CD4-positive, alpha-beta T cell treated with Interleukin-1 beta for 1 hour (primary cell): ENCODE measurements at places on chromosomes 13 and 19.

- DNase-seq = no peak
Measured at GRCh38 chr13:74562381-74562780, 428.2 kb upstream of the KLF12 start.

DNA sequence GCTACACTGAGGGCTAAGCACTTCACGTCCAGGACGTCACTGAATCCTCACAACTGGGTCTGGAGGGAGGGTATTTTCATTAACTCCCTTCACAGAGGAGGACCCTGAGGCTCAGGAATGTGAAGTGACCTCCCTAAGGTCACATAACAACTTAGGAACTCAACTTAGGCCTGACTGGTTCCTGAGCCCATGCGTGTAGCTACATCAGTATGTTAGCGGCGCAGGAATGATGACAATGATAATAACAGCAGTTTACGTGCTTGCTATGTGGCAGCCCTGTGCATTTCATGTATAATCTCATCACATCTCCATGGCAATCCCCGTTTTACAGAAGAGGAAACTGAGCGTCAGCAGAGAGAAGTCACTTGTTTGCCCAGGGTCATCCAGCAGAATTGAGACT, 18.3 kb downstream of the KRTDAP start:
- DNase-seq = no peak

- no peak for DNase-seq
Measured at GRCh38 chr13:110541526-110541920, 20.0 kb downstream of the RAB20 start.

- DNase-seq = no peak
Measured at GRCh38 chr13:37102896-37103295, 2.6 kb downstream of the CSNK1A1L start.

DNA sequence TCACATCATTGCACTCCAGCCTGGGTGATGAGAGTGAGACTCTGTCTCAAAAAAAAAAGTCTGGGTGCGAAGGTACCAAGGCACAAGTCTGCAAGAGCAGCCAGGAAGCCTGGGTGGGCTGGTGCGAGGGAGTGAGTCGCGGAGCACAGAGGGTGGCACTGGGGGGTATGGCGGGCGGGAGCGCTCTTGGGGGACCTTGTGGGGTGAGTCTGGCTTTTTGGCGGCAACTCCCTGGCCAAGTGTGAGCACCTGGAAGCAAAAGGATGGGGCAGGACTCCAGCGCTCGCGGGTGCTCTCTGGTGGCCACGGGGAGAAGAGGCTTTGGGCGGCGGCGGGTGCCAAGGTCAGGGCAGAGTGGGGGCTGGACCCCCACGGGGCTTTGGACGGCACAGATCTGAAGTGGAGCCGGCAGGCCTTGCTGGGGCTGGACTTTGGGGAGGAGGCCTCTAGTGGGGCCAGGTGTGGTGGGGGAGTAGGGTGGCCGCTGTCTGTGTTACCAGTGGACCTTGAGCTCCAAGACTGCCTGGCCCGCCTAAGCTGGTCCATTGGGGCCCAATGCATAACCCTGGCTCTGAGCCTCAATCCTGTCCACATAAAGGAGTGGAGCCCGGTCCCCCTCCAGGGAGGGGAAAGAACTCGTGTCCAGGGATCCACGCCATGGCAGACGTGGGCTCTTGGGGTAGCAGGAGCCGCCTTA, 1.6 kb downstream of the P2RY11 start:
- DNase-seq = peak; percentile 79

GRCh38 chr13:41589434-41589833, 132.1 kb downstream of the RGCC start:
- no peak for DNase-seq

DNA sequence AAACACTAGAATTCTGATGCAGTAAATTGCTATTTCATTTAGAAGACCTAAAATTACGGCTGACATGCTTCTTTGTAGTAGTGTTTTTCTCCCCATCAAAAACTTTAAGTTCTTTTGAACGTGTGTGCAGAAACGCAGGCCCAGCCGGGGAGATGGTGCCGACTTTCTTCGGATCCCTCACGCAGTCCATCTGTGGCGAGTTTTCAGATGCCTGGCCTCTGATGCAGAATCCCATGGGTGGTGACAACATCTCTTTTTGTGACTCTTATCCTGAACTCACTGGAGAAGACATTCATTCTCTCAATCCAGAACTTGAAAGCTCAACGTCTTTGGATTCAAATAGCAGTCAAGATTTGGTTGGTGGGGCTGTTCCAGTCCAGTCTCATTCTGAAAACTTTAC, 98.3 kb downstream of the TNFRSF19 start:
- no peak for DNase-seq

- DNase-seq = no peak
Measured at GRCh38 chr13:103605546-103606326, 539.5 kb upstream of the SLC10A2 start.

DNA sequence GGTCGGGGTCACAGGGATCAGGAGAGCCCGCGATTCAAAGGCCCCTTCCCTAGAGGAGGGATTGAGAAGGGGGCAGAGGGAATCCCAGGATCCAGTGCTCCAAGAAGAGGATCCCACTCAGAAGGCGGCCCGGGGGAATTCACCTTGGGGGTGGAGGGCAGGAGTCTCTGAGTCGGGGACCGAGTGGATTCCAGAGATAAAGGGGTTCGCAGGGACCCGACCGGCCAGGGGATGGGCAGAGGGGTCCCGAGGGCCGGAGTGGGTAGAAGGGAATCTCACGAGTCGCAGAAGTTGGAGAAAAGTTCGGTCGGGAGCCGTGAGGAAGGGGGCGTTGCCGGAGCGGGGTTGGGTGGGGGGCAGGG, 261 bp downstream of the PRKD2 start:
- DNase-seq = no peak

DNA sequence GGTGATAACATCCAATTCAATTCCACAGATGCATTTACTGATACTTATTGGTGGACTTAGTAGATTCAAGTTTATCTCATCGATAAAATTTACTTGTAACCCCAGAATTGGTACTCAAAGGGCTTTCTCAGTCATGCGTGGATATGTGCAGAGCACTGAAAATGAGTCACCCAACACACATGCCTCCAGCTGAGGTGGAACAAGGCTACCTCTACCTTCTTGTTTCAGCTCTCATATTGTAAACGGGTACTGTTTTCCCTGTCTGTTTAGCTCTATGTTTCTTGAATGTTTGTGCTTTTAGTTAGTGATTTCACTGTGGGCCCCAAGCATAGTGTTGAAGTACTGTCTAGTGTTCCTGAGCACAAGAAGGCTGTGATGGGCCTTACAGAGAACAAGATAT, 1.5 kb downstream of the LRRC63 start:
- no peak for DNase-seq

DNA sequence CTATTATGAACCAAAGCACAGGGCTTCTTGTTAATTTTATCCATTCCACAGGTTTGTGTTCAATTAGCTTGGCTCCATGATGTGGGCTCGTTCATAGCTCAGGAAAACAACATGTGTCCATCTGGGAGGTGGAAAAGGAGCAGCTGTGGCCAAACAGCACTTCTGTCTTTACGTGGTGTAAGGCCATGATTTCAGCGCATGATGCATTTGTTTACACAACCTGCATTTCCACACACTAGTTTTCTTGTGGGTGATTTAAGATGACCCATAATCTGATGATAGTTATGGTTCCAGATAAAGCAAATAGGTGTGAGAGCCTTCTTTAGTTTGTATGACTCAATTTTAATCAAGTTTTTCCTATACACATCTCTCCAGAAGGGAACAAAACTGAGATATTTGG, 101.7 kb downstream of the TNFRSF19 start:
- DNase-seq = no peak
